ENCODE measurements at places on chromosomes 1 and 21.

DNA sequence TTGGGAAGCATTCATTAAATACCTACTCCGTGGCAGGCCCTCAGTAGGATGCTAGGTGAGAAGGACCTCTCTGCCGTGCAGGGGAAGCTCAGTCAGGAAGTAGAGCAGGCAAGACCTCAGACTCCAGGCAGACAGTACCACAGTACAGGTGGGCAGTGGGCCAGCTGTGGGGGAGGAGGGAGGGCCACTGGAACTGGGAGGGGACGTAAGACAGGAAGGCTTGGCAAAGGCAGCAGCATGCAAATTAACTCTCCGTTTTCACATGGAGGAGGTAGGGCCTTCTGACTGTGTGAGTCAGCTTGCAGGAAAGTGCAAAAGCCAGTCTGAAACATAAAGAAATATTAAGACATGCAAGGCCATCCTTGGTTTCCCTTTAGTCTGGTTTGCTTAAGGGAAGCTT, 157.7 kb downstream of the TRIM33 start:
- peak; percentile 4 for DNase-seq

GRCh38 chr1:204854286-204854685, 16.4 kb upstream of the NFASC start:
- no peak for DNase-seq

DNA sequence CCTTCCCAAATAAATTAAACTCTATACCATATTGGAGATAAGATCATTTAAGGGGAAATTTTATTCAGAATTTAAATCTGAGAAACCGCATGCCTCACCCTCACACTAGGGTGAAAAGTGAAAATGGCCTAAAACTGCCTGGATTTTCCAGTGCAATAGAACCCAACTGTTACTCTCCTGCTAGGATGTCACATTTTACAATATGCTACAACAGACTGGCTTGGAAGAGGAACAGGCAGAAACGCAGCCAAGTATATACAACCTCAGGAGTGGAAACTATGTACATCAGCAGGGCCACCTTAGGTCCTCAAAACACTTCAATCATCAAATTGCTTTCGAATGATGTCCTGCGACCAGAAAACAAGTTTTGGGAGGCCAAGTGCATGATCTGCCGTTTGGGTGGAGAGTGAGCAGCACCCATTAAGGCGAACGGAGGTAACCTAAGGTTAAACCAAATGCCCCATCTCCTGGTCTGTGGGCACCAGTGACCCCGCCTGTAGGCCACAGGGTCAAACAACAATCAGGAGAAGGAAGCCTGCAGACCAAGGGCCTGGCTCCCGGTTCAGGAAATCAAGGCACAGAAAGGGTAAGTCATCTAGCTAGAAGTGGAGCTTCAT, 4.9 kb downstream of the RCAN1 start:
- DNase-seq, result no peak

GRCh38 chr1:236394879-236395229, 768 bp downstream of the EDARADD start:
- DNase-seq, result no peak

- DNase-seq, result no peak
These were observed 49.0 kb upstream of the VAMP3 start for GRCh38 chr1:7721940-7722669.

DNA sequence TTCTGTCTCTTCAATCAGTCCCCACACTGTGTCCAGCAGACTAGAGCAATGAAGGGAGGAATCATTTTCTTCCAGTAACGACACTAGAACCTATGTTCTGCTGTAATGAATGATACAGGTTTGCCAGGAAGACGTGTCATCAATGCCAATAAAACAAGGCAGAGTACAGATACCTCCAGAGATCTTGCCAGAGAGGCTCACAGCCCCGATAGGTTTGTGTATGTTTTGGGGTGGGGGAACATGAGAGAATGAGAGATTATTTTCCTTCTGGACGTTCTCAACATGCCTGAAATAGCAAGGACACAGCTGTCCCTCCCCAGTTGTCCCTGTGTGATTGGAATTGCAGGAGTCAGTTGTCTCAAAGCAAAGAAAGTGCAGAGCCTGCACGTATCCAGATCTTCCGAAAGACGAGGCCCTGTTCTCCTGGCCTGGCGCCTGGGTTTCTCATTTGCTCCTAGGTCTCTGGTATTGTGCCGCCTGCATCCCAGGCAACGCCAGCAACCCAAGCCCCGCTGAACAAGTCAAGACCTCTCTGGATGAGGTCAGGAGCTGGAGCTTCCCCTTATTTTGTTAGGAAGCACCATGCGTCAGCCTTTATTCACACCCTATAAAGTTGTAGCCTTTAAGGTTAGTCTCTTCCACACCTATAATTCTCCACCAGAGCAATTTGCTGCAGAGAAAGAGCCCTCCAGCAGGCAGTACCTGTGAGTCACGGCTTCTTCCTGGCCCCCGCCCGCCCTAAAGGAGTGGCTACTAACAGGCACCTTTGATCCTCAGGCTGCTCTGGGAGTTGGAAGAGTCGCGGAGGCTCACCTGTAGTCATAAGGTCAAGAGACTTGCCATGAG, 130.5 kb downstream of the TOMM20 start:
- no peak for DNase-seq

DNA sequence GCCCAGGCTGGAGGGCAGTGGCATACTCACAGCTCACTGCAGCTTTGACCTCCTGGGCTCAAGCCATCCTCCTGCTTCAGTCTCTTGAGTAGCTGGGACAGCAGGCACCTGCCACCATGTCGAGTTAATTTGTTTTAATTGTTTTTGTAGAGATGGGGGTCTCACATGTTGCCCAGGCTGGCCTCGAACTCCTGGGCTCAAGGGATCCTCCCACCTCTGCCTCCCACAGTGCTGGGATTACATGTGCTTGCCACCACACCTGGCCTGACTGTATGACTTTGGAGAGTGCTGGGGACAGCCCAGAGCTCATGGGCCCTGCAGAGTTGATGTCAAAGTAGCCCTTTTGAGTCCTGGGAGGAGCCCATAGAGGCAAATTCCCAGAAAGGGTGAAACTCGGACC, 1.8 kb downstream of the OBSCN start:
- DNase-seq, result no peak

GRCh38 chr1:36114371-36114770, 10.7 kb downstream of the COL8A2 start:
- no peak for DNase-seq

DNA sequence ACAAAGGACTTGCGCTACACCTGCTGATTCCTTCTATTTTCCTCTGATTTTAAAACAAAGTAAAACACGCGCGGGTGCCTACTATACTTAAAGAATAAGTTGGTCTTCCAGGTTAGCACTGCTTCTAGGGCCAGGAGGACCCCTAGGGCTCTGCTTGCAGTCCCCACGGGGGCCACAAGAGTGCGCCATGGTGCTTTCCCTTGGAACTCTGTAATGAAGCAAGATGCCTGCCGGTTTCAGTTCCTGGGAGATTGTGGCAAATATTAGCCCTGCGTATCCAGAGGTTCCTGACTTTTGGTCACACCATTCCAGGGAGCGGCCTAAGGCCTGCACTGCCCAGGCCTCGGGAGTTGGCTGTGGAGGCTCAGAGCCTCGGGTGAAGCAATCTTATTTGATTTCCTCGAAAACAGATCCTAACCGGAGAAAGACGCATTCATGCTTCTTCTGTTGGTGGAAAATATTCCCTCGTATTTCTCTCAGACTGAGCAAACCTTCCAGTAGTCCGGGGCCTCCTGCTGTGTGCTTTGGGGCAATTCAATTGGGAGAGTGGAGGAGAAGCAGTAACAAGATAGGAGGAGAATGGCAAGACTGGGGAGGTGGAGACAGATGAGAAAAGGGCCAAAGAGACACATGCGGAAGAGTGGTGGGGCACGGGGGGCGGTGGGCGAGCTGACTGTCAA, 25.3 kb downstream of the ADAM30 start:
- DNase-seq, result no peak

- no peak for DNase-seq
These were observed 112.3 kb downstream of the RPS6KC1 start for GRCh38 chr1:213163278-213163711.

DNA sequence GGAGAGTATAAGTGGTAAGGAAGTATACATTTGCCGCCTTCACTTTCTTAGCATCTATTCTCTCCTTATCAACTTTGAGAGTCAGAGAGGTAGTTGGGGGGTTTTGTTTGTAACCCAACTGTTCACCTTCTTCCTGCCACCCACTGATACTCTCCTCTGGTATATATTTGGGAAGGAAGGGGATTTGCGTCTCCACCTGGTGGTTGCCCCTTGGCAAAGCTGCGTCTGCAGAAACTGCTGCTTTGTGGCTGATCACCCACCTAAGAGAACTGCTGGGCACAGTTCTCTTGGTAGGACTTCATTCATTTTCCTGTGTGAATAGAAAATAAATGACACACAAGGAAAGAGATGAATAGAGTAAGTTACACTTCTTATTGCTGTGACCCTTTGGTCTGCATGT, 87.0 kb downstream of the SYT14 start:
- DNase-seq, result no peak

- no peak for DNase-seq
These were observed 21.0 kb upstream of the PINK1 start for GRCh38 chr1:20612221-20612746.

GRCh38 chr1:58837886-58838285, 54.0 kb upstream of the JUN start:
- no peak for DNase-seq

DNA sequence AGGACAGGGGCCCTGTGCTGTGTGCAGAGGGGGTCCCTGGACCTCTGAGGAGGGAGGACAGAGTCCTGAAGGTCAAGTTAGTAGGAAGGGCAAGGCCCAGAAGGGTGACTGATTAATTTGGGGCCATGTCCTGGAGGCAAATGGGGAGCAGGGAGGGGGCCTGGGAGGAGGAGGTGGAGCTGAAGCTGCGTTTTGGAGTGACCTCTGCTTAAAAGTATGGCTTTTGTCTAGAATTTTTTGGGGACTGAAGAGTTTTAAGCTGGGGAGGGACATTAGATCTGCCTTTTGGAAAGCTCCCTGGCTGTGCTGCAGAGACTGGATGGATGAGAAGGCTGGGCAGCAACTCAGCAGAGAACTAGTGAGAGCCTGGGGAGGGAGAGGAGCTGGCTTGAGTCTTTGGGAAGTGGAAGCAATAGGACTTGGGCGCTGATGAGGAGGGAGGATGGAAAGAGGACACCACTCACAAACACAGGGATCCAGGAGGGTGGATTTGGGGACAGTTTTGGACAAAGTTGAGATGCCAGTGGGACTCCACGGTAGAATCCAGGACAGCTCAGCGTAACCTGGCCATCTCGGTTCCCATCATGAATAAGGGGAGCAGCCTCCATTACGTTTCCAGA, 52.9 kb downstream of the ACBD3 start:
- no peak for DNase-seq

DNA sequence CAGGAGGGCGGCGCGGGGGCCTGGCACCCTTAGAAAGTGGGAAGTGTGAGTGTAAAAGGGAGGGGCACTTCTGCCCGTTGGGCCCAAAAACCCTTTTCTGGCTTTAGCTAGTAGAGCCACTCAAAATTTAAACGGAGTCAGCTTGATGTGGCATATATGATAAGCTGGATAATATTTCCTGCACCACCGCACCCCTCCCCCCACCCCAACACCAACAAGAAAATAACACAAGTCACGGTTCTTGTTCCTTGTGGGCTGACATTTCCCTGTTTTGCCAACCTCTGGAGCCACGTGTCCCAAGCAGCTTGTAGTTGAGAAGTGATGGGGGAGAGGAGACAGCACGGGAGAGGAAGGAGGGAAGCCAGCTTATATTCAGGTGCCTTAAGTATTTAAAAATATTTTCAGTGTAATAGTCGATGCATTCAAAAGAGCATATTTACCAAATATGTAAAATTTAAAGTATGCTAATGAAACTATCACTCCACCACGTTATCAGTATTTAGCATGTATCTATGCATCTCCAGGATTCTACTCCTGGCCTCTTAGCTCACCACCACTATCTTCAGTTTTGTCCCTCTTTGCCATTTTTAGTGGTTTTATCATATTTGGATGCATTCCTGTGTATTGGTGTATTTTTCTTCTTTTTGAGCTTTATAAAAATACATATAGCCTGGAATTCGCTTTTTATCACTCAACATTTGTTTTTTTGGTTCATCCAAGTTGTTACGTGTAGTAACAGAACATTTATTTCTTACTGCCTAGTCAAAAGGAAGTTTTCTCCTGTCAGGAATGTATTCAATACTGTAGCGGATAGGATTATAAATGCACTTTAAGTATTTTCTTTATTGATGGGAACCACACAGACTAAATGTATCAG, 773 bp upstream of the DDX59 start:
- peak; percentile 11 for DNase-seq

GRCh38 chr1:23129846-23130245, 38.8 kb downstream of the LUZP1 start:
- no peak for DNase-seq

GRCh38 chr1:164265232-164265631, 293.8 kb upstream of the PBX1 start:
- no peak for DNase-seq

DNA sequence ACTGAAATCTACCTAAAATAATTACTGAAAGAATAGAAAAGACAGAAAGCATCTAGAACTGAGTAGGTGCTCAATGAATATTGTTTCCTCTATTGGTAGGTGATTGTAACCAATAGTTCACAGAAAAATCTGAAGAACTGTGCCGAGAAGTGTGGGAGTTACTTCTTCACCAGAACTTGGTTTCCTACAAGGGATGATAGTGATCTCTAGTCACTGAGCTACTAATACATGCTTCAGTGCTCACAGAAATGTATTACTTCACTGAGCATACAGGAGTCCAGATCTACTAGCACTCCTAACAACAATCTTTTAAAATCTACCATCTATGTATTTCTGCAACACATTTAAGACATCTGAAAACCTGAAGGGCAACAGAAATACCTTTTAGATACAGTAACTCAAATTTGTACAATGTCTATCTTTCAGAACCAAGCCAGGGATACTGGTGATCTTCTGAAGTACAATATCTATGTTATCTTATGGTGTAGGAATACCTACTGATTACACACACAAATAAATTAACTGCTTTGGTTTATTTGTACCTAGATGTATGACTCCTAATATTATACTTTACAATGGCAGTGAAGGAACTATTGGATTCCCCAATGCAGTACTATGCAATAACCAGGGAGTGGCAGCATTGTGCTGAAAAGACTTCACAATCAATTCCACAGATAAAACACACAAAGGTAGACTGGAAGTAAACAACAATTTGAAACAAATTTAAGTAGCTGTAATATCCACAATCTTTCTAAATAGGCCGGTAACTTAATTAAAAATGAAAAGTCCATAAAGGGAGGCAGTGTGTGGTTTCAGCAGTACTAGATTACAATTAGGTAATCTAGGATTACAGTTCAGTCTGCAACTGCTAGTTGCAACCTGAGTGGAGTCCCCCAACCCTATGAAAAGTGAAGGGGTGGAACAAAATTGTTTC, 243.0 kb downstream of the SLC45A1 start:
- no peak for DNase-seq

GRCh38 chr1:44672254-44672955, 1.9 kb downstream of the TMEM53 start:
- DNase-seq, result no peak

- DNase-seq, result no peak
These were observed 175.0 kb downstream of the VAV3 start for GRCh38 chr1:107789817-107790524.
